ENCODE measurements at places on chromosomes 12 and 14. TPM values are rescaled to one million over a fixed set of nuclear protein-coding genes. Genes with fewer than 3 reads are reported as not detected.

- DNase-seq = no peak
Measured at GRCh38 chr12:62799126-62799736, 135.7 kb downstream of the PPM1H start.

GRCh38 chr14:94673781-94674231 lies 61.6 kb downstream of the SERPINA3 start:
- no peak for DNase-seq

- no peak for DNase-seq
Measured at GRCh38 chr12:96483116-96483515, 6.3 kb upstream of the CFAP54 start.

GRCh38 chr12:78898416-78898815 lies 33.8 kb downstream of the SYT1 start:
- peak; percentile 5 for DNase-seq

The MYL2 gene
- not detected for total RNA-seq

DNA sequence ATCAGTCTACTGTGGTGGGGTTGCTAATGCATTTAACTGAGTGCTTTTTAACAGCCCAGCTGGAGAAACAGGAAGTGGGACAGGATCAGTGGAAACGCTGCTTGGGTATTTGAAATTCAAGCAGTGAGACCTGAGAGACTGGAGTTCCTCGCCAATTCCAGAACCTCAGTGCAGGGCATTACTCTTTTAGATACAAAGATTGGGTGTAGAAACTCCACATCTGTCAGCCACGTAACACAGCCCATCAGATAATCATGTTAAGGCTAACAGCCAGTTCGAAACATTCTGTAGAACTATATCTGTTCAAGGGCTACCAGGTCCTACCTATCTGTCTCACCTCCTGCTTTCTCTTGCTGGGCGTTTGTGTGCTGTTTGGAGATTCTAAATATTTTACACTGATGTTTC lies 45.5 kb downstream of the RAD52 start:
- DNase-seq = no peak

DNA sequence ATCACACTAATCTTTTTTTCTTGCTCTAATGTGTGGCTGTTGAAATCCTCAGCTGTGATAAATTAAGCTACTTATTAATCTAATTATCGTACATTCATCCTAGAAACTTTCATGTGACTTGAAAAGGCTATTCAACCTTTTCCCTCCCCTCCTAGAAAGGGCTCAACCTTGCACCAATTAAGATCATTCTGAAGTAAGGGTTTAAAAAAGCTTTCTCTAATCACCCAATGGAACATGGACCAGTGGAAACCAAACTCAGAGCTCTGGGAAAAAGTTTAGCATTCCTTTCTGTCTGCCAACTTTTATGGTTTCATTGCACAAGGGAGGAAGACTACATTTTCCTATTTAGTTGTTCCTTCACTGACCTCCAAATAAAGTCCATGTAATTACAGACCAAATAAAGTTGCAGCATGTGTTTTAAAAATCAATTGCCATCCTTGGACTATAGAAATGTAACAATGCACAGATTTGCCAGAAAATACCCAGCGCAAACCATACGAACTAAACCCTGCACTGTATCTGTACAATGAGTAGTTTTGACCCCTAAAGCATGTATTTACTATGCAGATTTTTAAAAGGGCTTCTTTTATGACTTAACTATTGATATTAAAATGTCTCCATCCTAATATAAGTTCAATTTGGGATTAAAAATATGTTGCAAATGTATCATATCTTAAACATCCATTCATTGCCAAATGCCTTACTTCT lies 142.6 kb upstream of the OTX2 start:
- DNase-seq = no peak

- DNase-seq = no peak
Measured at GRCh38 chr14:50389668-50390441, 6.8 kb downstream of the CDKL1 start.

DNA sequence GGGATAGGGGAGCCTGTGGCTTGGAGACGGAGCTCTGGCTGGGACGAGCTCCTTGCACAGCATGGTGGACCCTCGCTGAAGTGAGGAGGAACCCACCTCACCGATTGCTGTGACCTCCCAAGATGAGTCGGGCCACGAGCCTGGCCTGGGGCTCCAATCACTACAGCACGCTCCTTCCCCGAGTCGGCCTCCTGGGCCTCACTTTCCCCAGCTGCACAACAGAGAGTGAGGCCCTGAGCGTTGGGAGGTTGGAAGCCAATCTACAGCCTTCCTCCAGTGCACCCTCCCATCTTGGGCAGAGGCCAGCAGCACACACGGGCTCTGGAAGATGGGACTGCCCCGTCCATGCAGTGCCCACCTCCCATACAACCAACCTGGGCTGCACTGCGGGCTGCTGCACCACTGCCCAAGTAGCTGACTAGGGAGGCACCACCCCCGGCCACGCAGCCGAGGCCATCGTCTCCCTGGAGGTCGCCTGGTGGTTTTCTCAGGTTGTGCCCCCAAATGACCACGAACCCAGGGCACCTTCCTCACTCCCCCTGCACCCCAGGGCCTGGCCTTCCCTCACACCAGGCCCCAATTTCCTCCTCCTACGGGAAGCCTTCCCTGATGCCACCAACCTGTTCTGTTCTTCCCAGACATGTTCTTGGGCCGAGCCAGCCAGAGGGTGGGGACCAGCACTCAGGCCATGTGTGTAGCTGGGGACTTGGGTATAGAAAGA lies 152.3 kb upstream of the C14orf180 start:
- DNase-seq = no peak

DNA sequence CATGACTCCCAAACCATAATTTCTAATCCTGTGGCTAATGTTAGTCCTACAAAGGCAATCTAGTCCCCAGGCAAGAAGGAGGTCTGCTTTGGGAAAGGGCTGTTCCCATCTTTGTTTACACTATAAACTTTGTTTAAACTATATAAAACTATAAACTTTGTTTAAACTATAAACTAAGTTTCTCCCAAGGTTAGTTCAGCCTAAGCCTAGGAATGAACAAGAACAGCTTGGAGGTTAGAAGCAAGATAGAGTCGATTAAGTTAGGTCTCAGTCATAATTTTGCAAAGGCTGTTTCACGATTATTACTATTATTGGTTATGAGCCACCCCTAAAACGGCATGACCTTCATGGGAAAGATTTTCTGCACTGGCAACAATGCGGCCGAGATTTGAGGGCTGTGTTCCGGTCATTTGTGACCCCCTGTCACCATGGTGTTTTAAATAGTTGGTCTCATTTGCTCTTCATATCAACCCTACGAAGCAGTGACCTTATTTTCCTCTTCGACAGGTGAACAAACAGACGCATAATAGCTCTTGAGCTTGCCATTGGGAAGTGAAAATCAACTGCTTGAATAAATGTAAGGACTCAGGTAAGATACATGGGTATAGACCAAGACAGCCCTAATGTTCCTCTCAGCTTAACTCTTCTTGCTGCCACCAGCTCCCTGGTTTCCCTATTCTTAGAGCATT lies 322.6 kb upstream of the TMEM132C start:
- no peak for DNase-seq

GRCh38 chr14:85528080-85528896 lies 1.7 kb upstream of the FLRT2 start:
- no peak for DNase-seq

- DNase-seq = no peak
Measured at GRCh38 chr12:69513297-69513696, 43.1 kb downstream of the FRS2 start.

GRCh38 chr14:76350671-76351070 lies 25.3 kb upstream of the ESRRB start:
- DNase-seq = no peak

DNA sequence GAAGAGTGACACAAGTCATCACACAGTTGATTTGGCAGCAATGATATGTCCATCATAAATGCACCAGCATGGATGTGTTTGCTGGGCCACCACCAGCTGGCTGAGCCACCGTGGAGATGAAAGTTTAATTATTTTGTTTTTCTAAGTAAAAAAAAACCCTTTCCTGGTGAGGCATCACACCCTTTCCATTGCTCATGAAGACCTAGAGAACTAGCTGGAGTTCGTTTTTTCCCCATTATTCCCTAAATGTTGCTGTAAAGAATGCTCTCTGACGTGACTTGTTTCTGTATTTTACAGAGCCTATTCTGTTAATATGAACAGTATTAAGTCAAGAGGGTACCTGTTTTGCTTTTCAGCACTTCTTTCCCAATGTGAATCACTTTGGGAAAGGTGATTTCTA lies 257.9 kb downstream of the MSRB3 start:
- no peak for DNase-seq

- no peak for DNase-seq
Measured at GRCh38 chr12:52693261-52693660, 10.1 kb downstream of the KRT77 start.

GRCh38 chr12:56723889-56724700 lies 1.0 kb downstream of the NACA start:
- DNase-seq = peak; percentile 39

- no peak for DNase-seq
Measured at GRCh38 chr14:103280278-103280928, 53.6 kb upstream of the EIF5 start.

- no peak for DNase-seq
Measured at GRCh38 chr14:58571769-58572472, 65.8 kb upstream of the DACT1 start.

DNA sequence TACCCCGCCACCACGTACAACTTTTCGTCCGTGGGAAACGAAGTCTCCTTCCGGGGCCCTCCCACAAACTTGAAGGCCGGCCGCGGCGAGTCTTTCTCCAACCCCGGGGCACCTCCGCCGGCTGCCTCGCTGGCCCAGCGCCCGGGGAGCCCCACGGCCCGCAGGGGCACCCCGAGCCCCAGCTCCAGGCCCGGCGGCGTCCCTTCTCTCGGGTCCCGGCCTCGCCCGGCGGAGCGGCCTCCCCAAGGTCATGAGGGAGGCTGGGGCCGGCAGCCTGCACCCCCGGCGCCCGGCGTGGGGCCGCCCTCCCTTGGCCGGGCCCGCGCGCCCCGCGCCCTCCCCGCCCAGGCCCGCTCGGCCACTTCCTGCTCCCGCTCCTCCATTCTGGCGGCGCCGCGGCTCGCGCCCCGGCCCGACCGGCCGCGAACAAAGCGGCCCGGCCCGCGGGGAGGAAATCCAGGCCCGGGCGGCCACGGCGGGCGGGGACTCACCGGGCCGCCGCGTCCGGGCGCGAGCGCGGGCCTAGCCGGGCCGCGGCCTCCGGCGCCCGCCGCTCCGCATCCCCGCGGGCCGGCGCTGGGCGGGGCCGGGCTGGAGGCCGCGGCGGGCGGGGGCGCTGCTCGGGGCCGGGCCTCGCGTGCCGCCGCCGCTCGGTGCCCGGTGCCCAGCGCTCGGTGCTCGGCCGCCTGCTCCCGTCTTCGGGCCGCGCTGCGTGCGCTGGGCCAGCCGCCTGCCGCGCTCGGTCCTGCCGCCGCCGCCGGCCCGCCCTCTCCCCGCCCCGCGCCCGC lies at the start of gene AKT1:
AKT1 (minus strand) TSS at position 756 of the 788 bp plus-strand sequence. CDS start 3,105 bp downstream, outside the sequence.
- DNase-seq = peak; percentile 70

DNA sequence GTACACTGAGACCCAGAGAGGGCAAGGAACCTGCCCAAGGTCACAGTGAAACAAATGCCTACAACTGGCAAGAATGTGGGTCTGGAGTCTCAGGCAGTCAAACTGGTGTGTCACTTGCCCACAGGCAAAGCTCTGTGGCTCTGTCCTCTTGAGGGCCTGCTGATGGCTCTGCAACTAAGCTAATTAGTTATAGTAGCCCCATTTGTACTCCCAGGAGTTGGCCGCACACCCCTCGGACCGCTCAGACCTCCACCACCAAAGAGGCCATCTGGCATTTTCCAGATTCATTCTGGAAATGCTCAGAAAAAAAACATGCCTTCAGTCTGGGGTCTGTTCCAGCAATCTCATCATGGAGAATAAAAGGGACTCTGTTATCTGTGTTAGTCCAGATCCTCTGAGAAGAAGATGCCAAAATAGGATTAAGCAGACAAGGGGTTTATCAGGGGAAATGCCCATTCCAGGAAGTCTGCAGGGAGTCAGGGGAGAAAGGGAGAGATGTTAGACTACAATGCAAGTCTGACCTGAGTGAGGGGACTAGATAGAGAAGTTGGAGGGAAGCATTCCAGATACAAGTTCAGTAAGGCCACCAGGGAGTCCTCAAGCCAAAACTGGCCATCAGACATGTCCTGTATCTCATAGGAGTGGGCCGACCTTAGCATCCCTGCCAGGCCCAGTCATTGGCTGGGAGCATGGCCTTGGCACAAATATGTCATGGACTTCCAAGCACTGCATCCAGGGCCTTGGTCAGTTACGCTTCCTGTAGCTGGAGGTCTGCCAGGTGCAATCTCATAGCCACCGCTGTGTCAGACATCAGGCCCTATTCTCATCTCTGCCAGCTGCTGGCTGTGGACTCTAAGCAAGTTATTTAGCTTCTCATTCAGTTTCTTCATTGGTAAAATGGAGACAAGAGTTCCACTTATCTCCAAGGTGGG lies 15.4 kb upstream of the OAS1 start:
- no peak for DNase-seq

The CMKLR1 gene
- 15.7 TPM for total RNA-seq

The SPRYD4 gene
- total RNA-seq = 4.3 TPM
